ENCODE measurements at places on chromosomes 16 and 17. TPM values are rescaled to one million over a fixed set of nuclear protein-coding genes. Genes with fewer than 3 reads are reported as not detected.

DNA sequence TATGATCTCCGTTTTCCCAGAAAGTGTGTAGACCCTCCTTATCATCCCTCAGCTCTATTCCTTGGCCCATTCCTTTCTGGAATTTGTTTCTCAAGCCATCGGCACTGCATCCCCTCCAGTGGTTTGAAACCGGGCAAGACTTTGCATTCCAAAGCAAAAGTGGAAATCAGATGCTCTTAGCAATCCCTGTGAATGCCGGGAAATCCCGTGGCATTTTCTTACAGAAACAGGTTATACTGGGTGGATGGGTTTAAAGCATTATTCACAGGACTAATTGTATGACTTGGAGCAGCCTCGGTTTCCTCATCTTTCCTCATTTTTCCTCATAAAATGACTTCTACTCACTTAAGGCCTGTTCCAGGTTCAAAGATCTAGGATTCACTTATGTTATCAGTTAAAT lies 52.0 kb downstream of the MAP2K6 start:
- H3K27me3 ChIP-seq = no peaks in the 10 kb centered on the region
- H3K27ac ChIP-seq = no peak overlapping the region
- no peaks in the 10 kb centered on the region for H3K4me1 ChIP-seq
- H3K4me3 ChIP-seq = no peak overlapping the region

Gene TBC1D3L
- total RNA-seq = 3.7 TPM

GRCh38 chr16:275041-275641 lies 603 bp downstream of the RGS11 start:
- no peak for DNase-seq
- H3K27me3 ChIP-seq = no peaks in the 10 kb centered on the region
- peaks cover 24% of the 10 kb centered on the region for H3K4me1 ChIP-seq
- H3K4me3 ChIP-seq = peak overlapping the region; percentile 56
- no peaks in the 10 kb centered on the region for H3K36me3 ChIP-seq

DNA sequence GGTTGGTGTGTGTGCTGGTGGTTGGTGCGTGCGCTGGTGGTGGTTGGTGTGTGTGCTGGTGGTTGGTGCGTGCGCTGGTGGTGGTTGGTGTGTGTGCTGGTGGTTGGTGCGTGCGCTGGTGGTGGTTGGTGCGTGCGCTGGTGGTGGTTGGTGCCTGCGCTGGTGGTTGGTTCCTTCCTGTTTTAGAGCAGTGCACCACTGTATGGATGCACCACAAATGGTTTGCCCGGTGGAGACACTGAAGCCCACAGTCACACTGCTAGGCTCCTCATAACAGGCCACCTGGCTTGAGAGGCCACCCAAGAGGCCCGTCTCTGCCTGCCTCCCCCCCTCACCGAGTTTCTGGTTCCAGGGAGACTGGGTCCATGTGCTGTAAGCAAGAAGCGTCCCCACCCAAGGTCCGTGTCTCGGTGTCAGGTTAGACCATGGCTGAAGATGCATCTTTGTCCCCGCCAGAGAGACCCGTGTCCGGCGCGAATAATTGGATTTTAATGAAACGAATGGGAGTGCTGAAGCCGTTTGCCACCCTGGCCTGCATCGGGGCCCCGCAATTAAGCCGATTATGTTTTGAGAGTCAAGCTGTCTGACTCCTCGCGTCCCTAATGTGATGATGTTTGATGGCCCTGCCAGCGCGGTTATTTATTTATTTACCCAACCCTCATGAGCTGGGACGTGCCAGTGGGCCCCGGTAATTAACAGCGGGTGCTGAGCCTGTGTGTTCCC lies 161.3 kb upstream of the GSE1 start:
- no peaks in the 10 kb centered on the region for H3K36me3 ChIP-seq
- no peak for DNase-seq
- no peaks in the 10 kb centered on the region for H3K27me3 ChIP-seq
- H3K27ac ChIP-seq = no peak overlapping the region

Gene VMO1
- not detected for total RNA-seq

DNA sequence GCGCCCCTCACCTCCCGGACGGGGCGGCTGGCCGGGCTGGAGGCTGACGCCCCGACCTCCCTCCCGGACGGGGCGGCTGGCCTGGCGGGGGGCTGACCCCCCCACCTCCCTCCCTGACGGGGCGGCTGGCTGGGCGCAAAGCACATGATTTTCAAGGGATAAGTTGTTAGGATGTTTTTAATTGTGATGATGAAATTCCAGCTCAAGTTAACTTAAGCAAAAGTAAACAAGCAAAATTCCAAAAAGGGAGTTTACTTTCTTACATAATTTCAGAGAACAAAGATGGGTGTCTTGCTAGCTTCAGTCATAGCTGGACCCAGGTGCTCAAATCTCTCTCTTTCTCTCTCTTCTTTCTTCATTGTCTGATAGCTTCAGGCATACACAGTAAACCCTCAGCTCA lies 33.6 kb upstream of the MED9 start:
- no peak for DNase-seq
- H3K27me3 ChIP-seq = no peaks in the 10 kb centered on the region
- no peak overlapping the region for H3K4me3 ChIP-seq
- no peaks in the 10 kb centered on the region for H3K36me3 ChIP-seq
- no peak overlapping the region for H3K27ac ChIP-seq

DNA sequence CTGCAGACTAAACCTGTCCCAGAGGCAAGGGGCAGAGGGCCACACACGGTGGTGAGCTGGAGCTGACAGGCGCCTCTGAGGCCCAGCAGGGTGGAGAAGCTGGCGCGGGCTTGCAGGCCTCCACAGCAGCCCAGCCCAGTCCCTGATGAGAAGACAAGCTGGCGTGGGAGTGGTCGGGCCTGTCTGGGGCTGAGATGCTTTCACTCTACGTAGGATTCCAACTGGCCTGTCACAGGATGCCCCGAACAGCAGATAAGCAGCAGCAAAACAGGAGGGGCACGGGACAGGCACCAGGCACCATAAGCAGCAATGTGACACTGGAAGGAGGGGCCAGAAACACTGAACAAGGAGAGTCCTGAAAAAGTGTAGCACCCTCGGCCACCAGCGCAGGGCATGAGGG lies 40.1 kb downstream of the PEMT start:
- H3K27me3 ChIP-seq = no peaks in the 10 kb centered on the region
- peaks cover 72% of the 10 kb centered on the region for H3K4me1 ChIP-seq
- no peaks in the 10 kb centered on the region for H3K36me3 ChIP-seq
- peak overlapping the region; percentile 89 for H3K27ac ChIP-seq
- H3K4me3 ChIP-seq = no peak overlapping the region
